CD4-positive, alpha-beta T cell (primary cell): ENCODE measurements at places on chromosomes 7 and 10.
A peak's percentile ranks its signal among the peaks of the same experiment; 100 is the strongest.

- DNase-seq, result no peak
These were observed 141.0 kb downstream of the PTEN start for GRCh38 chr10:88004451-88004850.

DNA sequence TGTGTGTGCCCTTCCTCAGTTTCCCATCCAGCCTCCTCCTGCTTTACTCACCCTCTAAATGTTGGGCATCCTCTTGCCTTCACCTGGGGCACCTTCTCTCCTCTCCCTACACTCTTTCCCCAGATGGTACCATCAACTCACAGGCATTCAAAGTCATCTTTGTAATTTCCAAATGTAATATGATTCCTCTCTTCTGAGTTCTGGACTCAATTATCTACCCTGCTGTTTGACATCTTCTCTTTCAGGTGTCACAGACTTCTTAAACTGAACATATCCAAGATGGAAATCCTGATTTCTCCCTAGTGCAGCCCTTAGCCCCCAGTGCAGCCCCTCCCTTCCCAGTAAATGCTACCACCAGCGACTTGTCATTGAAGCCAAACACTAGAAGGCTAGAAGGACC is 422.8 kb downstream of the KCNMA1 start:
- no peak for DNase-seq

DNA sequence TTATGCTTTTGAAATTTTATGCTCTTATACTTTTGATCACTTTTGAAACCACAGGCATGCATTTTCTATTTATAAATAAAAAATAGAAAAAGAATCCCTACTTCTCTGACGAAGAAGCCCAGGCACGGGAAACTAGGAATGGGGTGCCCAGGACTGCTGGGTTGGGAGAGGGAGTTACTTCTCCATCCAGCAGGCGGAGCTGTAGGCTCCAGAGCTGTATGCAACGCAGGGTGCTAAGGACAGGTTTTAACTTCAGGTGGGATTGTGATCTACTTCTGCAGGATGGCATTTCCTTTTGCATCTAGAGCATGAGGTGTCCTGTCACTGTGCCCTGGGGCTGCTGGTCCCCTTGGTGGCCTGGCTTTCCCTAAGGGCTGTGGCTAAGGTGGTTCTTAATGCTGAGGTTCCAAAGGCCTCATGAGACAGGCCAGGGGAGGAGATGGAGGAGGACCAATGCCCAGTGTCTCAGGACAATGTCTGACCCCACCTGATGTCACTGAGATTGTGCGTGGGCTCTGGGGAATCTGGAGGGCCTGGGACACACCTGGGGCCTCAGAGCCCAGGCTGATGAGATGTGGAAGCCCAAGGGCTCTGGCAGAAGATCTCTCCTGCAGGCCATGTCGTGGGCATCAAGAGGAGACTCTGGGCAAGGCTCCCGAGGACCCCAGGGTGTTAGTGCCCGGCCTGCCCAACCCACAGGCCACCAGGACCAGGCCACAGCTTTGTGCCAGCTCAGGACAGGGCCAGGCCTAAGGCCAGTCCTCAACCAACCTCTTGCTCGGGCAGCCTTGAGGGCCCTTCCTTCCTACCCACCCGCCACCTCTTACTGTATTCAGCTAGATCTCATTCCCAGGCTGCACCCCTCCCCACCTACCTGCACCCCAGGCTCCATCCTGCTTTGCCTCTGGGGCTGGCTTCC is 507 bp downstream of the CCDC201 start:
- DNase-seq, result no peak

DNA sequence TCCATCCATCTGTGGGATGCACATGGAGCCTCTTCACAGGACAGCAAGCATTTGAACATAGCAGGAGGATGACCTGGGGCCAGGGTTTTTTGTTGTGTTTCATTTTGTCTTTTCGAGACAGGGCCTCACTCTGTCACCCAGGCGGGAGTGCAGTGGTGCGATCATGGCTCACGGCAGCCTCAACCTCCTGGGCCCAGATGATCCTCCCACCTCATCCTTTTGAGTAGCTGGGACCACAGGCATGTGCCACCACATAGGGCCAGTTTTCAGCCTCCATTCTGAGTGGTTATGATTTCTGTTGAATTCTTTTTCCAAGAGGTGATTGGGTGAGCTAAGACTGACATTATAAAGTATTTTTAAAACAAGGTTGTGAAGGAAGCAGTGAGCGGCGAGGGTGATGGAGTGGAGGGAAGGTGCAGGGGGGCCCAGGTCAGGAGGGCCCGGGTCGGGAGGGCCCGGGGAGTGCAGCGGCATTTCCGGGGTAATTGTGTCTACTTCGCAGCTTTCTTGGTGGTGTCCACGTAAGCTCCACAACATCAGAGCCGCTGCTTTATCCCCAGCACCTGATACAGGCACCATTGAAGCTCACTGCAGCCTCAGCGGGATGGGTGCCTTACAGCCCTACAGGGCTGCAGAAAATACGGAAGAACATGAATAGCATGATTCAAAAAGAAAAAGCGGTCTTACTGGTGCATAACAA is 12.0 kb upstream of the LARP4B start:
- DNase-seq, result no peak

DNA sequence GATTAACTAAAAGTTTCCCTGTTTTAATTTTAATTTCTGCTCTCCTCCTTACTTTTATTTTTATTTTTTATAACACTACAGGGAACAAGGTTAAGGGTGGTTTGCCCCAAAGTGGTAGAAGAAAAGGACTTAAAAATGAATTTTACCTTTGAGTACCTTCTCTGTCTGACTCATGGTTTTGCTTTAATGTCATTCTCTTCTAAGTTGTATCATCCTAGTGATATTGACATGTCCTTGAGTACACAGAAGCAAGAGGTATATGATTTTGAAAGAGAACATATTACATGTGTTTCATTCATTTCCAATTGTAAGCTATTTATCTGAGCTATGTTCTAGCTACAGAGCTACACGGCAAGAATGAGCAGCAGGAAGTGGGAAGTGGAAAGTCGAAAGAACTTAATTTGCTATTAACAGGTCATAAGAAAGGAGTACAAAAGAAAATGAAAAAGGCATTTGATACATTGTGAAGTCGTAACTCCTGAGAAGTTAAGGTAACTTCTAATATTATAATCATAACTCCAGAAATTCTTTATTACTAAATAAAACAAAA is 112.5 kb downstream of the SEMA3A start:
- DNase-seq, result no peak

GRCh38 chr7:21108182-21108581 is 319.7 kb upstream of the SP4 start:
- no peak for DNase-seq

DNA sequence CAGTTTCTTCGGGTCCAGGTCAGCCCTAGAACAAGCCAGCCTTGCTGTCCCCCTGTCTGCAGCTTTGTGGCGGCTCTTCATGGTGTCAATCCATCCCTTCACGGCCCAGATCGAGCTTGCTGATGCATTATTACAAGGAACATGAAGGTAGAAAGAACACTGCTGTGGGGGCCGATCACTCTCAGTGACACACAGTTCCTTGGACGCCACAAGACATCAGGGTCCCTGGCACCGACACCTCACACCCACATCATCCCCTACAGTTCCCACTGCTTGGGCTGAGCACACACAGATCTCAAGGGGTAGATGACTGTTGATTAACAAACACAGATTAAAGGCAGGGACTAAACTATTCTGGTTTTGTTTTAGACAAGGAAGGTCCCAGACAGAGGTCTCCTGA is 119.4 kb downstream of the KMT2E start:
- DNase-seq, result no peak

GRCh38 chr10:75367021-75367487 is 34.5 kb downstream of the ZNF503 start:
- DNase-seq, result no peak

DNA sequence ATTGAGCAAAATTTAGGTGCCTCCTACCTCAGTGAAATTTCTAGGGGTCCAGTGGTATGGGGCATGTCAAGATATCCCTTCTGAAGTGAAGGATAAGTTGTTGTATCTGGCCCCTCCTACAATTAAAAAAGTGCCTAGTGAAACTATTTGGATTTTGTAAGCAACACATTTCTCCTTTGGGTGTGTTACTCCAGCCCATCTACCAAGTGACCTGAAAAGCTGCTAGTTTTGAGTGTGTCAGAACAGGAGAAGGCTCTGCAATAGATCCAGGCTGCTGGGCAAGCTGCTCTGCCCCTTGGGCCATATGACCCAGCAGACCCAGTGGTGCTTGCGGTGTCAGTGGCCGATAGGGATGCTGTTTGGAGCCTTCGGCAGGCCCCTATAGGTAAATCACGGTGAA is 46.0 kb downstream of the PTPRE start:
- no peak for DNase-seq

GRCh38 chr7:139696552-139696951 is 81.2 kb downstream of the HIPK2 start:
- no peak for DNase-seq

DNA sequence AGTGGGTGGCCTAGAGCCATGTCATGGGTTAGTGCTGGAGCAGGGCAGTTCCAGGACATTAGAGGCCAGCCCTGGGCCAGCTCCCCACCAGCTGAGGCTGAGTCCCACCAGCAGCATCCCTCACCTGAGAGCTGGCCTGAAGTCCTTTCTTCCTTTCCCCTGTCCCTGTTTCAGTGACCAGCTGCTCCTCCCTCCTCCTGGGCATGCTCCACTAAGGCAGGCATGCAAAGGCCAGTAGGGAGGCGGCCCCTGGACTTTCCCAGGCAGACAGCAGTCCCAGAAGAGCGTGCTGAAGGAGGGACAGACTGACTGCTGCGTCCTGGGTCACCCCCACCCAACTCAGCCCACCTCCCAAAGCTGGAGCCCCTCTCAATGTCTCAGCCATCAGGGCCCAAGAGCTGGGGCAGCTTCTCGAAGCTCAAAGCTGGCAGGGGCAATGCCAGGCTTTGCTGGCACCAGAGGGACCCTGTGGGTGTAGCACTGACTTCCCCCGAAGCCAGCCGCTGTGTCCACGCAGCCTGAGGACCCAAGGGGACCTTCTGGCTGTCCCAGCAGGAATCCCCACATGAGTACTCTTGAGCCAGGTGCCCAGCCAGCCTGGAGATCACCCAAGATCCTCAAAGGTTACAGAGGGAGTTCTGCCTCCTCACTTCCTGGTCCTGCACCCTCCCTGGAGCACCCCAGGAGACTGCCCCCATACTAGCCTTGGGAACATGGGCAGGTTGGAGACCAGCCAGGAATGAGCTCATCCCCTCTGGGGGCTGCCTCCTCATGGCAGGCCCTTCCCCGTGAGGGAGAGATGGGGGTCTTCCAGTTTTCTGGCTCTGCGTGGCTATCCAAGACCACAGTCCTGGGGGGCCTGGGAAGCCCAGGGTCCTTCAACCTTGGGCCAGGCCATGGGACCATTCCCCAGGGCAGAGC is 35.2 kb upstream of the RET start:
- DNase-seq, result peak; percentile 4

DNA sequence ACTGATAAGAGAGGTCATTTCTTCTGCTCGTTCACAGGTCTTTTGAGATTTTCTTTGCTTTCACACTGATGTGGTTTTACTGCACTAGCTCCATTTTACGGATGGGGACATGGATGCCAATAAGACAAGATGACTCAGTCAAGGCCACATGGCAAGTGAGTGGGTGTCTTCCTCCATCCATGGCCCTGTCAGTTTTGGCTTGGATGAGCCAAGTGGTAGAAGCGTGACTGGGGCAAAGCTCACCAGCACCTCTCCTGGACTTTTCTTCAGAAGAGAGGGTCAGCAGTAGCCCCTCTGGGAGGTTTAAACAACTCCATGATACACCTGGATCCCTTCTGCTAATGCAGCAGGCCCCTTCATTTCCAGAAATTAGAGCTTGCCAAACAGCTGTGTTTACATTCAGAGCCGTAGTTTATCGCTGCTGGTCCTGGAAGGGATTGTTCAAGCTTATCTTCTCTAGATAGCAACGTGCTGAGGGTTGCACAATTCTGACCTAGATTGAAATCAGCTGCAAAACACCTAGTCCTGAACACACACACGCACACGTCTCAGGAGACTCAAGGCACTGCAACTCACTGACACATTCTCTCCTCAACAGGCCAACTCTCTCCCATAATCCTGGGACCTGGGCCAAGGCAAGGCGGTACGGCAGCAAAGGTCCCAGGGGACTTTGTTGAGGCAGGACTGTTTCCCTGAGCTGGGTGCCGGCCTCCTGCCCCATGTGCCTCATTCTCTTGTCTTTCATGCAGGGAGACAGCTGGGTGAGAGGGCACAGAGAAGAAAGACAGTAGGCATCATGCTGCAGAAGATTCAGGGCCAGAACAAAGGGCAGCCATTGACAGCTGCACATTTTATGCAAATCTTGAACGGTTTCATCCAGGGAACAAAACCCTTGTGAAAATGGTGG is 14.2 kb upstream of the PDCD4 start:
- no peak for DNase-seq

GRCh38 chr7:107939573-107940489 is 48.8 kb downstream of the DLD start:
- no peak for DNase-seq

DNA sequence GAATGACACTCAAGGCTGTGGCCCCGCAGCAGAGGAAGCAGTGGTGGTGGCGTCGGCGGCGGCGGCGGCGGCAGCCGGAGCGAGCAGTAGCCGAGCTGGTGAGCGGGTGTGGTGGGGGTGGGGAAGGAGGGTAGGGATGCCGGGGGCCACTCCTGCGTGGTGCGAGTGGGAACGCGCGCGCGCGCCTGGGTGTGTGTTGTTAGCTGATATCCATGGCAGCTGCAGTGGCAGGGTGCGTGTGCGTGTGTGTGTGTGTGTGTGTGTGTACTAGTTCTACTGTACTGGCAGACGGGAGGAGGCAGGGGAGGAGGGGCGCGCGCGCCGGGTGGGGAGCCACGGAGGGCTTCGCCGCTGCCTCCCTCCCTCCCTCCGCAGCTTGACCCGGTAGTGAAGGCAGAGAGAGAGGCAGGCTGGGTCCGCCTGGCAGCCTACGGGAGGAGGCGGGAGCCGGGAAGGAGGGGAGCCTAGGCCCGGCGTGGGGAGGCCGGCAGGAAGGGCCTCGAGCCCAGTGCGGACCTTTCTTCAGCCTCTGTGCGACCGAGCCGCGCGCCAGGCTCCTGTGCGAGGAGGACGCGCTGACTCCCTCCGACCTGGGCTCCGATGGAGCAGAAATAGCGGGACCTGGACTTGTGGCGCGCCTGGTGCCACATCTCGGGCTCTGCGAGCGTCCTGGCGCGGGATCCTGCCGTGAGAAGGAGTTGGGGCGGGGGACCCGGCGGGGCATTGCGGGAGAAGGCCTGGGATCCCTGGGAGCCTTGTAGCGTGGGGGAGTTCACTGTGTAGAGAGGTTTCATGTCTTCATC is at the start of gene MAGI2:
Gene MAGI2 (minus strand): TSS at position 110 of the 803 bp plus-strand sequence. CDS start 347 bp downstream, outside the sequence.
- DNase-seq, result no peak

GRCh38 chr7:1676550-1677078 is 6.5 kb downstream of the ELFN1 start:
- no peak for DNase-seq

- DNase-seq, result no peak
These were observed 83.9 kb upstream of the SDK1 start for GRCh38 chr7:3217166-3217565.

DNA sequence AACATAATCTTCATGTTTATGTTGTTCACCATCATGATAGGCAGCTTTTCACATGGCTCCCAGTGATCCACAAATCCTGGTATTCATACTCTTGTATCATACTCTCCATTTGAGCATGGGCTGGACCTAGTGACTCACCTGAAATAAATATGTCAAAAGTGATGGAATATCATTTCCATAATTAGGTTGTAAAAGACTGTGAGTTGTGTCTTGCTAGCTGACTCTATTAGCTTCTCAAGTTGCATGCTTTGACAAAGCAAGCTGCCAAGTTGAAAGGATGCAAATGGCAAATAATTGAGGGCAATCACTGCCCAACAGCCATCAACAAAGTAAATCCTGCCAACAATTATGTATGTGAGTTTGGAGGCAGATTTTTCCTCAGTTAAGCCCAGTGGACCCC is 300.4 kb downstream of the AHR start:
- DNase-seq, result no peak
